Progenitor cell of endocrine pancreas (in vitro differentiated cells): ENCODE measurements at places on chromosomes 7 and 10. TPM values are rescaled to one million over a fixed set of nuclear protein-coding genes. Genes with fewer than 3 reads are reported as not detected.

PDZD8 gene
- 28.6 and 30.9 TPM in 2 replicates for total RNA-seq

DGKI gene
- 0.41 and 0.91 TPM in 2 replicates for total RNA-seq

TMEM178B gene
- 2.3 and 2.8 TPM in 2 replicates for total RNA-seq

BUB3 gene
- total RNA-seq, result 92.3 and 93.2 TPM in 2 replicates

EPHA1 gene
- total RNA-seq, result 54.4 and 56.3 TPM in 2 replicates

EPHB4 gene
- total RNA-seq, result 164 TPM in 2 replicates

CYP2C19 gene
- 0.42 TPM in 1 of 2 replicates, not detected in the other for total RNA-seq

TLL2 gene
- total RNA-seq, result 0.58 and 0.60 TPM in 2 replicates

ANKRD2 gene
- not detected in 2 replicates for total RNA-seq

FGFR2 gene
- total RNA-seq, result 146 and 149 TPM in 2 replicates

RAPGEF5 gene
- total RNA-seq, result 9.7 and 9.9 TPM in 2 replicates

GRCh38 chr7:45184326-45185027, 26.9 kb downstream of the RAMP3 start:
- no peak for DNase-seq

GRCh38 chr10:79242620-79243152, 104.6 kb upstream of the PPIF start:
- DNase-seq, result peak; percentile 38

GRCh38 chr7:14018751-14019150, 29.3 kb upstream of the ETV1 start:
- no peak for DNase-seq

GRCh38 chr7:47471358-47471703, 110.6 kb downstream of the TNS3 start:
- DNase-seq, result no peak

DNA sequence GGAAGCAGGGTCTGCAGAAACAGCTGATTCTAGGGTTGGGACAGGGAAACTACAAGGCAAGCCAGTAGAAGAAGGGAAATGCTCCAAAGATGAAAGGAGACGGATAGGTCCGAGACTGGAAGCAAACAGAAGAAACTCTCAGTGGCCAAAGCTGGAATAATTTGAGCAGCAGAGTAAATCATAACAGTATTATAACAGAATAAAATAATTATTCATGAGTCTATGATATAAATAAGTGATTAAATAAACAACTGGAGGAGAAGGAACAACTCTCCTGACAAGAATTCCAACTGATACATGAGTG, 27.6 kb downstream of the EZH2 start:
- no peak for DNase-seq

DNA sequence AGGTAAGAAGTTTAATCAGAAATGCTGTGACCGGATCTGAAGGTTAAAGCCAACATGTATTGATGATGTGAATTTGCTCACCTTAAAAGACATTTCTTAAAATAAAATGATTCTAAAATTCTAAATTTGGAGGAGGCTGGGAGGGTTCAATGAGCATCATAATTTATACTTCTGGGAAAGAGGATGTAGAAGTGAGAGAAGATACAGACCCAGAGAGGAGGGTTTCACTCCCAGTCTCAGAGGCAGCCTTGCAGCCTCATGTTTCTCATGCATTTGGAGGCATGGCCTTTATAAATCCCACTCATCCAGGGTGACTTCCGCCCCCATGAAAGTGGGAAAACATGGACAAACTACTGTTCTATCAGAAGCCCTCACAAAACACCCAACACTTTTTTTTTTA, 305.6 kb upstream of the PITRM1 start:
- no peak for DNase-seq

DNA sequence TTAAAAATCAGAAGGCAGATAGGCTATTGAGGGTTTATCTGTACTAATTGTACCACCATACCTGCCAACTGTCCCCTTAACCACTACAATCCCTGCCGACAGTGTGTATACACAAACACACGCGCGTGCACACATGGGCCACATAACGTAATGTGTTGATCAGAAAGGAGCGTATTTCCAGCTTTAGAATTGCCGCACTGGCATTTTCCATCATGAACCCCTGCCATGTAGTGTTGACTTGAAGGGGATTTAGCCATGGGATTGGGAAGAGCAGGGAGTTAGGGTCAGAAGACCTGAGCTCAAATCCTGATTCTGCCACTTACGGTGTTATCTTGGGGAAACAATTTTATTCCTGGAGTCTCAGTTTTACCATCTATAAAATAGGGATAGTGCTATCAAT, 158.9 kb downstream of the TCF7L2 start:
- DNase-seq, result no peak

DNA sequence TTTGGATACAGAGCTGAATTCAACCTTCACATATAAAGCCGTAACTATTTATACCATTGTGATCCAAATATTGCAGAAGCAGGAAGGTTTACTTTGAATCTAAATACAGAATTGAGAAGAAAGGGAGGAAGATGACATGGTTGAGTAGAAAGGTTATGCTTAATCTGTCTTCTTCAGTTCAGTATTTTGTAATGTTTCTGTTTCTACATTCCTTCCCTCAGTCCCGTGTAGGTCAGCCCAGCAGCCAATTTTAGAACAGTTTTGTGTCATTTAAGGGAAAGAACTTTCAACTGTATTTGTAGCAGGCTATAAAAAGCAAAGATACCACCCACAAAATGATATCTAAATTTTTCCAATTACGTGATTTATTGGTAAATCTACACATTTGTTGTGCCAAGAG, 97.4 kb downstream of the CPED1 start:
- no peak for DNase-seq

- DNase-seq, result no peak
These were observed 132.6 kb downstream of the SMURF1 start for GRCh38 chr7:99011341-99011705.

GRCh38 chr7:123522066-123522465, 12.3 kb downstream of the IQUB start:
- no peak for DNase-seq

DNA sequence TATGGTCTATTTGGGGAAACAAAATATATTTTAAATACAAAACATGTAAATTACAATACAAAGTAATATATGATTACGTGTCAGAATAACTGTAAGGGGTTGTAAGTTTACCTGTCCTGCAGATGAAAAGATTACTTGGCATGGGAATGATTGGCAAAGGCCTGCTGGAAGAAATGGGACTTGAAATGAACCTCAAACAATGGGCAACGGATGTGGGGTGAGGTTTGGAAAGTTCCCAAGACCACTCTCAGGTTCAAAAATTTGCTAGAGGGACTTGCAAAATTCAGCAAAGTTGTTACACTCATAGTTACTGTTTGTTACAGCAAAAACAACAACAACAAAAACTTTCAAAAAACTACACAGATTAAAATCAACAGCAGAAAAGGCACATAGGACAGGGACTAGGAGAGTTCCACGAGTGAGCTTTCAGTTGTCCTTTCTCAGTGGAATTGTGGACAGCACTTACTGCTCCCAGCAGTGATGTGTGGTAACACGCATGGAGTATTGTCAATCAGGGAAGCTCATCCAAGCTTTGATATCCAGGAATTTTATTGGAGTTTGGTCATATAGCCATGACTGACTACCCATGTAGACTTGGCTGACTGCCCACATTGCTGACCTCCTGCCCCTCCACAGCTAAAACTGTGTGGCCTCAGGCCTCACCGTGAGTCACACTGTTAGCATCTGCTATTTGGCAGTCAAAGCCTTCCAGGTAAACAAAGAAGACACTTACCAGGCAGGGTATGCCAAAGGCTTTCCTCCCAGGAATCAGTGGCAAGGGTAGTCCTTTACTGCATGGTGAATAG, 43.8 kb downstream of the EXOC6 start:
- DNase-seq, result no peak

GRCh38 chr7:44338600-44338999, 13.2 kb upstream of the CAMK2B start:
- no peak for DNase-seq

DNA sequence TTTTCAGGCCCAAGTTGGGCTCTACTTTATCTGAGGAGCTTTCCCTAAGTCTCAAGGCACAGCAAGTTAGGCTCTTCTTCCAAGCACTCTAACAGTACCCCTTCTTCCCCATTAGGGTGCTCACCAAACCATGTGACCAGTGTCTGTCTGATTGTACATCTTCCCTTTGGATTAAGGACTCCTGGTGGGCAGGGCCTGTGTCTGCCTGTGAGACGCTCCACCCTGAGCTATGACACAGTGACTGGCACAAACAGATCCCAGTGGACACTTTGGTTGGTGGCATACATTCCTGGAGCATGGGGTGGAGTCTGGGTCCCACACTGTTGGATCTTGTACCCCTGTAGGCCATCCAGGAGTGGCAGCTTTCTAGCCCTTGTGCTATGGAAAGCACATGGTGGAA, 23.8 kb downstream of the PLPP4 start:
- DNase-seq, result no peak

DNA sequence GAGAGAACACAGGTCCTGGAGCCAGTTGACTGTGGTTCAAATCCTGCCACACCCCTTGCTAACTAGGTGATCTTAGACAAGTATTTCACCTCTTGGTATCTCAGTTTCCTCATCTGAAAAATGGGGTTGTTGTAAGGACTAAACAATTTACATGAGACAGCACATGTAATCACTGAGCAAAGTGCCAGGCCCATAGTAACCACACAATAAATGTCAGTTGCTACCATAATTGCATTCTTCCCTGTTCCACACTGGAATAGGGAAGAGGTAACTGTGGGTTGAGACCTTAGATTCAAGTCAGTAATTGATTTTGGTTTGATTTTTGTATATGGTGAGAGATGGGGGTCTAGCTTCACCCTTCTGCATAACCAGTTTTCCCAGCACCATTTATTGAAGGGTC, 91.4 kb upstream of the PDLIM1 start:
- no peak for DNase-seq

- no peak for DNase-seq
These were observed 235.2 kb downstream of the WDR37 start for GRCh38 chr10:1291178-1292090.

DNA sequence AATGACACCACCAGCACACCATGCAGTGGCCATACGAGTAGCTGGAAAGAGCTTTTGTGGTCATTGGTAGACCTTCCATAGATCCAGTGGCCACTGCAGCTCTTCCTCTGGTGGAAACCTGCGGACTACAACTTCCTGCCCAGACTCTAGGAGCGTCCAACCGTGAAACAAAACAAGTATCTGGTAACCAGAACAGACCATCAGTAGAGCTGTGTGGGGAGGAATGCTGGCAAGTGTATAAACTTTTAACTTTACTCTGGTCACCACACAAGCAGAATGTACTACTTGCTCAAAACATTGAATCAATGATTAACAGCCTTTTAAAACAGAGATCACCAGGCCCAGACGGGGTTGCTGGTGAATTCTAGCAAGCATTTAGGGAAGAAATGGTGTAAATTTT, 154.7 kb upstream of the DGKB start:
- DNase-seq, result no peak

- no peak for DNase-seq
These were observed 87.6 kb downstream of the ARMH3 start for GRCh38 chr10:101968286-101968939.

DNA sequence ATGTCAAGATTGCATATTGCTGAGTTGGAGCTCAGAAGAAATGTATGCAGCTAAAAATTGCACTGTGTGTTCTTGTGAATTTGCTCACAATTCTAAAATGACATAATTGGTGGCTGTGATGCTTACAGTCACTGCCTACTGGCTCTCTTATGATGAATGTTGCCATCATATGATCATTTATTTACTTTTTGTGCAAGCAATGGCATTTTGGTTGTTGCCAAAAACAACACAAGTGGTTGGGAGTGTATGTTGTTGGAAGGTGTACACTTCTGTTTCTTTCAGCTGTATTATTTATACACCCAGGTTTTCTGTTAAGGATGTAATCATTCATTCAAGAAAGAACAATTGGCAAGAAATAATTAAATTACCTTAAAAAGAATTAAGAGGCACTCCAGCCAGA, 28.9 kb downstream of the PON1 start:
- DNase-seq, result no peak

- DNase-seq, result no peak
These were observed 134.8 kb upstream of the ZMIZ1 start for GRCh38 chr10:78933828-78934531.

DNA sequence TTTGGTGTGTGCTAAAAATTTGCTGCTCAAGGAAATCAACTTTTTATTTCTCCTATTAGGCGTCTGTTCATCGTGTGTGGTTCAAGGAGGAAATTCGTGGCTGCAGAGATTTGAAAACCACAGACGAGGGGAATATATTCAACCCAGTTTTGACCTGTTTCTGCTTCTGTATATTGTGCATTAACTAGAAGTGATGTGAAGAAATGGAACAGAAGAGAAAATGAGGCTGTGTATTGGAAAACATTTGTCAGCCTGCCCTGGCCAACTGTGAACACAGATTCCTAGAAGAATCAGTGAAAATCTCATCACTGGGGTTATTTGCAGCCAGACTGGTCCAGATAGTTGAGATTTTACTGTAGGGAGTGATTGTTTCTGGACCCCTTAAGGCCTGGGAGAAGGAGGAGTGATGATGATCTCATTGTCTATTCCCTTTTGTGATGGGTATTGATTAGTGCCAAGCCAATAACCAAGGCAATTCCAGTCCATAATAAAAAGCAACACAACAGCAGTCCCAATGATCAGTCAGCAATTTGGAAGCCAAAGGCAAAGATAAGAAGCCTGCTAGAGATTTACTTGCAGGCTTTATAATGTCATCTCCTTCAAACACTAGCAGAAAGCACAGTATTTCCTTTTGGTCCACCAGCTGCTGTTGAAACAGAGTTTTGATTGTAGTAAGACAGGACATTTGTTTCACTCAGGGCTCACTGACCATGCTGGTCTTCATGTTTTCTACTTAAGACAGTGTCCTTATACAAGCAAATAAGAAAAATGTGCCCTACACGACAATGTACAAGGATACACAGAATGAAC, 339.4 kb downstream of the PRPF18 start:
- DNase-seq, result no peak

DNA sequence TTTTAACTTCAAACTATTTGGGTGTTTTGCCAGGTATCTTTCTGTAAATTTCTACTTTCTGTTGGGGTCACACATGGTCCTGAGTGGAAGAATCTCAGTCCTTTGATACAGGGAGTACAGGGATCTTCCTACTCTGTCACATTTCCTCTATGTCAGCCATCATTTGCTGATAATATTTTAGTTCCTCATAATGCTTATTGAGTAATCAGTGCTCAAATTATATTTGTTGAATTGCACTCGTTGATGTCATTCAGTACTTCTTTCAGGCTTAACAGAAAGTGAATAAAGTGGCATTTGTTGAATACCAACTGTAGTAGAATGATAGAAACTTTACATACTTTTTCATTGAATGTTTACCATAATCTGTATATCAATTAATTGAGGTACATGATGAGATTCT, 31.9 kb downstream of the WDR11 start:
- DNase-seq, result no peak

DNA sequence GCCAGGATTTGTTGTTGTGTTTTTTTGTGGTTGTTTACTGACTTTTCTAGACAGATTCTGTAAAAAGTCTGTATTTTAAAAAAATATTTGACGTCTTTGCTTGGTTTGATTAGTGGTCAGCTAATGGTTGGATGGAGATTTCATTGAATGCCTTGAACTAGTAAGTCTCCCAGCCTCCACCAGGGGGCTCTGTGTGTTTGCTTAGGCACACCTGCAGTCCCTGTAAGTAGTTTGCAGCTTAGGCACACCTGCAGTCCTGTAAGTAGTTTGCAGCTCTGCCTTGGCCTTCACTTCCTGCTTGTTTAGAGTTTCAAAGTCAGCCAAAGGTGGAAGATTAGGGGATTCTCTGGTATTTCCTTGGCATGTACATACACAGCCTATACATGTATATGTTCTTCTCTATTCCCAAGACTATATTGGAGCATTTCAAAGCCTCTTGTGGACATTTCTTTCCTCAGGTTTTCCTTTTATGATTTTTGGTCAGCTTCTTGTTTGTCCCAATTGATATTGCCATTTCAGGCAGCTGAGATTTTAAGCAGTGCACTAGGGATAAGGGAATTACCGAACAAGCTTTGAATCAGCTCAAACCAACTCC, 101.6 kb downstream of the CCSER2 start:
- DNase-seq, result peak; percentile 22

- no peak for DNase-seq
These were observed 75.6 kb downstream of the GRM8 start for GRCh38 chr7:127177156-127177555.
